Stimulated activated CD8-positive, alpha-beta memory T cell treated with anti-CD3 and anti-CD28 coated beads, Interleukin-4, amount 100 ng/mL, for 1 hour (primary cell): ENCODE measurements at places on chromosomes 6 and 20.

- no peak for DNase-seq
These were observed 68.9 kb upstream of the TBXT start for GRCh38 chr6:166236596-166236995.

DNA sequence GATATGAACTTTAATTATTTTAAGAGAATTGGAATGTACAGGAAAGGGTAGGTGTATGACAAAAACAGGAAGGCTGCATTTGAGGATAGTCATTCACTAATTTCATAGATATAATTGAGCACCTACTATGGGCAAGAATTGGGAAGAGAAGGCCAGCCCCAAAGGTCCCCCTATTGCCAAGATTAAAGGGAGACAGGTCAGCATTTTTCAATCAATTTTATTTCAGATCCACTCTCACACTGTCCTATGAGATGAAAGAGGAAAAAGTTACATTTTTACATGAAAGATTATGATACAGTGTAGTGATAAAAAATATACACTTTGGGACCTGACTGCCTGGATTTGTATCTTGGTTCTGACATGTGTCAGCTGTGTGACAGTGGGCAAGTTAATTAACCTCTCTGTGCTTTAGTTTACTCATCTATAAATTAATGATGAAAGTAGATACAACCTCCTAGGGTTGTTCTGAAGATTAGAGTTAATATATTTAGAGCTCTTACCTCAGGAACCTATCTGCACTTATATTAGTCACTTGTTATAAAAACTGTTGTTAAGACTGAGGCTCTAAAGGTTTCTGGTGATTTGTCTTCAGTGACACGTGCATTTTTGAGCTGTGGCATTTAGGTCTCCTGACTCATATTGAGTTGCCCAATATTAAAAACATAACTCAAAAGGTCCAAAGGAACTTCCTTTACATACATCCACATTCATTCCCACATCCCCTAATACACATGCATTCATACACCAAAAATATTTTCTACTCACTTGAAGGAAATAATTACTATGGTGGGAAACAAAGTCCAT lies 45.7 kb downstream of the SCGN start:
- DNase-seq = no peak

- no peak for DNase-seq
These were observed 96.1 kb downstream of the VEGFA start for GRCh38 chr6:43865932-43866645.

- no peak for DNase-seq
These were observed 53.9 kb upstream of the HFE start for GRCh38 chr6:26033085-26033940.

DNA sequence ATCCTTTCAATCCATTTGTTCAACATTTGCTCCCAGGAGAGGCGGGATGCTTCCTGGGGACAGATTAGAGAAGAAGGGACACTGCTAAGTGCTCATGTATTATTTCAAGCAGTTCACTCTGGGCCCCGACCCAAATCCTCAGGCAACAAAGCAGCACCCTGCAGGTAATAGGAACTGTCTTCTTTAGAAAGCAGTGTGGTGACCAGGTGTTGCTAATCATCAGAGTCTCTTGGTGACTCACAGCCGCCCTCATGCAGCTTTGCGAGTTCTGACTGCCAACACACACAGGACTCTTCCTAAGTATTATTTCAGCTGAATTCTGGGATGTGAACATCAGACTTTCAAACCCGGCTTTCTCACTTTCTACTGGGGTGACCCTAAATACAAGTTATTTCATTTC lies 356.4 kb downstream of the PRKN start:
- DNase-seq = no peak

DNA sequence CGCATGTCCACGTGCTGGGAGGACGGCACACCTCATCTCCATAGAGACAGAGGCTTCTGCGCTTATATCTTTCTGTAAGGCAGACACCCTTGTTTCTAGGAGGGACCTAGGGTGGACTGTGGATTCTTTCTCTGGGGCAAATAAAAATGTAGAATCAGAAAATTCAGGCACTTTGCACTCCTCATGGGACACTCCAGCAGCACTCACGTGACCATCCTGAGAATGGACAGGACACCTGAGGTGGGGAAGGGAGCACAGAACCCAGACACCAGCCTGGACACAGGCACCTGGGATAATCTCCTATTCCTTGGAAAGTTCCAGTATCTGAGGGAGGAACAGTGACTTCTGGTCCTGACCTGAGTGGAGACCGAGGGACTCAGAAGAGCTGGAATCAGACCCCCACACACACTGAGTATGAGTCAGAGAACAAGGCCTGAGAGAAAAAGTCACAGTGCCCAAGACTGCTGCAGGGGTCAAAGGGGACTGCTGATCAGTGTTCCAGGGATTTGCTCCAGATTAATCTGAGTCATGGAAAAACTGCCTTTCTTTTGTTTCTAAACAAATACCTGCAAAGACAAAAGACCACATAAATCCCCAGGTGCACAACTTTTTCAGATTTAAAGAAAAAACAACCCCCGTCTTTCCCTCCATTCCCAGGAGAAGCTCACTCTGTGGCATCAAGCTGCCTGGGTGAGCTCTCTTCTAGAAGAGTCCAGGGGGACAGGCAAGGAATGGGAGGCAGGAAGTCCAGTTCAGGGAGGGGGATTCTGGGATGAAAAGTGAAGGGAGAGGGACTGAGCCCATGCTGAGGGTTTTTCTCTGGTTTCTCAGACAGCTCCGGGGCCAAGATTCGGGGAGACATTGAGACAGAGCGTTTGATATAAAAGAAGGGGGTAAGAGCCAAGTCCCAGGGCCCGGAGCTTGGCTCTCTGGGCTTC lies 35.6 kb upstream of the MICB start:
- no peak for DNase-seq

- DNase-seq = no peak
These were observed 159.2 kb downstream of the RPS12 start for GRCh38 chr6:132973514-132973993.

DNA sequence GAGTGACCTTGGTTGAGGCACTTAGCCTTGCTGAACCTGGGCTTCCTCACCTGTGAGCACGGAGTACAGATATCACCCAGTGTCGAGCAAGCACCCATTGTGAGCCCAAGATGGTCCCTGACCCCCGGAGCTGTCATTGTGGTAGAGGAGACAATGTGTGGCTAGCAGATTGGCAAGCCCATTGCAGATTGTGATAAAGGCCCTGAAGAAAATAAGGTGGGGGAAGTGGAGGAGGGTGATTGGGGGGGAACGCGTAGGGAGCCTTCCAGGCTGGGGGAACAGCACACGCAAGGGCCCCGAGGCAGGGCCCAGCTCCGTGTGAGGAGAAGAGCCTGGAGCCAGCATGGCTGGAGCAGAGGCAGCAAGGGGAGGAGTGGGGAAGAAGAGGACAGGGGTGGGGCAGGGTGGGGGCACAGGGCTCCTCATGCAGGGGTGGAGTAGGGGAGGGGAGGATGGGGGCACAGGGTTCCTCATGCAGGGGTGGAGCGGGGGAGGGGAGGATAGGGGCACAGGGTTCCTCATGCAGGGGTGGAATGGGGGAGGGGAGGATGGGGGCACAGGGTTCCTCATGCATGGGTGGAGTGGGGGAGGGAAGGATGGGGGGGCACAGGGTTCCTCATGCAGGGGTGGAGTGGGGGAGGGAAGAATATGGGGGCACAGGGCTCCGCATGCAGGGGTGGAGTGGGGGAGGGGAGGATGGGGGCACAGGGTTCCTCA lies 7.0 kb downstream of the CEBPB start:
- DNase-seq = no peak

GRCh38 chr20:57322476-57322875 lies 7.1 kb upstream of the SPO11 start:
- no peak for DNase-seq

DNA sequence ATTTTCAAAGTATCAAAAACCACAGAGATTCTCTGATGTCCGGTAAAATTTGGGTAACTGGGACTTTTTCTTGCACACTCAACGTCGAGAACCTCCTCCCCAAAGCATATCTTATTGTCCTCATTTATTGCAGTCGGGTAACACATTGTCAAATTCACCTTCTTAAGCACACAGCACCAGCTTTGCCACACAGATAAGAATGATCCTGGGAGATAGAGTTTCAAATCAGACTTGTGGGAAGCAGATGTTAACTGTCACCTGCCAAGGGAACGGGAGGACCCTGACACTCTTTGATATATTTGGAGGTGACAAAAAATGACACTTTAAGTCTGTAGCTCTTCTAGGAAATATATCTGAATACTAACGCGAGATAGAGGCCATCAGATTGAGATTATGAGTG lies 282.1 kb upstream of the BMP2 start:
- no peak for DNase-seq

DNA sequence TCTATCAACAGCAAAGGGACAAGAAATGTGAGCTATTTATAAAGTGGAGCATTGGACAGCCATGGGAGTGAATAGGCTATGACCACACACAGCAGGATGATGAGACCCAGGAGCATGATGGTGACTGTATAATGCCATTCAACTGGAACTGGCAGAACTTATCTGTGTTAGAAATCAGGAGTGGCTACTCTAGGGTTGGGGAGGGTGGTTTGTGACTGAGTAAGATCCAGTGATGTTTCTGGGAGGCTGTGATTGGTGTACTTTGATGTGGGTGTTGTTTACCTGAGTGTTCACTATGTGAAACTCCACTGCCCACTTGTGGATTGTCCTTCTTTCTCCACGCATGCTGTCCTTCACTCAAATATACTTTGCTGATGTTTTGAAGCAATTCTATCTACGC lies 11.5 kb upstream of the HLA-B start:
- DNase-seq = no peak

- DNase-seq = no peak
These were observed 23.8 kb downstream of the RAMACL start for GRCh38 chr6:166562726-166563125.

- no peak for DNase-seq
These were observed 34.9 kb downstream of the ASCC3 start for GRCh38 chr6:100846276-100846675.

DNA sequence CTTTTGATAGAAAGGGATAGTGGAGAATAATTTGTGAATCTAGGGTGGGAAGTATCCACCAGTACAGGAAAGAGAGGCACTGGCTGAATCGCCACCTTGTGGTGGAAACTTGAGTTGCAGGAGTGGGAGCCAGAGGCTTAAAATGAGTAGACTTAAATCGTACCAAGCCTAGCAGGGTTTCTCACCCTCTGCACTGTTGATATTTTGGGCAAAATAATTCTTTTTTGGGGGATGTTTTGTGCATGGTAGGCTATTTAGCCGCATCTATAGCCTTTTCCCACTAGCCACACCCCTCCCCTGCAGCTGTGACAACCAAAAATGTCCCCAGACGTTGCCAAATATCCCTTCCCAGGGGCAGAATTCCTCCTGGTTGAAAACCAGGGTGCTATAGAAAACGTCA lies 119.1 kb downstream of the DHX35 start:
- peak; percentile 56 for DNase-seq

DNA sequence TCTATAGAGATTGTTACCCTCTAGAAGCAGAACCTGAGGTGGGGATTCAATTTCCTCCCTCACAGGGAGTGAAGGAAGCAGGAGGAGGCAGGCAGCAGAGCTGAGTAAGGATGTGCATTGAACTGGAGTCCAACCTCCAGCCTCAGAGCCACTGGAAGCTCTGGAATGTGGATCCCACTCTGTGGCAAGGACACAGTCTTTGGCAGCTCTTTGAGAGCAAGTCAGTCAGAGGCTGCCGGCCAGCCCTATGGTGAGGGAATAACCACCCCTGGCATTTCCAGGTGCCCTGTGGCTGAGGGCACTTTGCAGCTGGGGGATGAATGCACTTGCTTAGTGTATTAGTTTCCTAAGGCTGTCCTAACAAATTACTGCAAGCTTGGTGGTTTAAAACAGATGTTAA lies 37.2 kb downstream of the EBF4 start:
- DNase-seq = no peak

GRCh38 chr6:89132057-89132456 lies 13.8 kb upstream of the PM20D2 start:
- no peak for DNase-seq

DNA sequence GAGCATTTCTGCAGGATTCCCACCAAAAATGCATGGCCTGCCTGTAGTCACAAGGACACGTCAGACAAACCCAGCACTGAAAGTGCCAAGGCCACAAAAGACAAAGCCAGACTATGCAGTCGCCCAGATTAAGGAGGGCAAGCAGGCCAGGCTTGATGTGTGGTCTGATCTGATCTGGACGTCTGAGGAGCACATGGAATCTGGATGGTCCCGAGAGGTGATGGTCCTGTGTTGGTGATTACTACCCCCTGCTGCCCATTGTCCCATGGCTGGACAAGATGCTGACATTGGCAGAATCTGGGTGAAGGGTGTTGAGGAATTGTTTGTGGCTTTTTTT lies 17.1 kb downstream of the NPEPL1 start:
- no peak for DNase-seq

DNA sequence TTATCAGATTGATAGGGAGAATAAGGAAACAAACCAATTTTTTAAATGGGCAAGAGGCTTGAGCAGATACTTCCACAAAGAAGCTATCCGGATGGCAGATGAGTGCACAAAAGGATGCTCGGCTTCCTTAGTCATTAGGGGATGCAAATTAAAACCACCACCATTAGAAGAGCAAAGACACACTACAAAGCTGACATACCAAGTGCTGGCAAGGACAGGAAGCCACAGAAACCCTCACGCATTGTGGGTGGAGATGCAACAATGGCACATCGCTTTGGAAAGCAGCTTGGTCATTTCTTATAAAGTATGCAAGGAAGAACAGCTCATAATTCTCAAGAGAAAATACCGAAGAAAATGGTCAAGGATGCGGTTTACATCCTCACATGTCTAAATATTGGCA lies 19.8 kb downstream of the BFSP1 start:
- DNase-seq = no peak

DNA sequence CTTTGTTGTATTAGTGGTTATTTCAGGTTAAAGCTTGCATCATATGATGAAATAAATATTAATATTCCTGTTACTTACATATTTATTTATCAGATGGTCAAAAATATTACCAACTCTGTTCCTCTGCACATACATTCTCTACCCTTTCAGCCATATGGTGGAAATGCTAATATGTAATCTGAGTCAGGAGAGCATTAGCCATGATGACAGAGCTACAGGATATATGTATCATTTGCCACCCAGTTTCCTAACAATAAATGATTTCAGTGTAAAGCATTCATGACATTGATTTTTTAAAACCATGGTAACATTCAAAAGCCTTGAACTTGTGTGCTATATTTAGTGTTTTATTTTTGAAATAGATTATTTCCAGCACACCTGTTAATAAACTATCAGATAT lies 16.6 kb downstream of the POPDC3 start:
- DNase-seq = no peak

- DNase-seq = no peak
These were observed 144.4 kb upstream of the MAN1A1 start for GRCh38 chr6:119493980-119494379.

- no peak for DNase-seq
These were observed 31.2 kb upstream of the SHLD1 start for GRCh38 chr20:5718896-5719595.

- no peak for DNase-seq
These were observed 17.5 kb downstream of the KCNQ2 start for GRCh38 chr20:63454731-63455567.

DNA sequence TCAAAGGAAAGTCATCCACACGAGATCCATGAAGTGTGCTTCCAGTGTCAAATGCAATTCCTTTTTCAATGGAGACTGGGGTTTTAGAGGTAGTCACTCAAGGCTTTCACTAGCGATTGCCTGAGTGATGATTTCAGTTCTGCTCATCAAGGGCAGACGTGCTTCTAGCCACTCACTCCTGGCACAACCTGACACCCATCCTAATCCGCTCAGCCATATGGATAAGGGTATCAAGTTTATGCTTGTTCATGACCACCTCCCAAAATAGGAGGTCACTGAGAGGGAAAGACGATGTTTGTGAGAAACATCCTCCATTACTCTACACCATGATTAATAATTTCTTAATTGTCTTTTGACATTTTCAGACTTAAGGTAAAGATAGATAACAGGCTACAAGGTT lies 91.3 kb upstream of the HEY2 start:
- no peak for DNase-seq
